Stimulated activated CD8-positive, alpha-beta memory T cell treated with anti-CD3 and anti-CD28 coated beads, Interleukin-15, amount 100 ng/mL, for 24 hours (primary cell): ENCODE measurements at places on chromosomes 2 and 18.
A peak's percentile ranks its signal among the peaks of the same experiment; 100 is the strongest.

DNA sequence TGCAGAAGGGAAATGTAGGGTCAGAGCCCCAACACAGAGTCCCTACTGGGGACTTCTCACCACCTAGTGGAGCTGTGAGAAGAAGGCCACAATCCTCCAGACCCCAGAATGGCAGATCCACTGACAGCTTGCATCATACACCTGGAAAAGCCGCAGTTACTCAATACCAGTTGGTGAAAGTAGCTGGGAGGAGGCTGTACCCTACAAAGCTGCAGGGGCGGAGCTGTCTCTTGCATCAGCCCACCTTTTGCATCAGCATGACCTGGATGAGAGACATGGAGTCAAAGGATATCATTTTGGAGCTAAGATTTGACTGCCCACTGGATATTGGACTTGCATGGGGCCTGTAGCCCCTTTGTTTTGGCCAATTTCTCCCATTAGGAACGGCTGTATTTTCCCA, 237.3 kb downstream of the CALCRL start:
- DNase-seq, result no peak

- no peak for DNase-seq
These were observed 49.1 kb downstream of the KDM3A start for GRCh38 chr2:86490245-86490644.

GRCh38 chr18:77165503-77166188, 33.1 kb upstream of the MBP start:
- DNase-seq, result no peak

DNA sequence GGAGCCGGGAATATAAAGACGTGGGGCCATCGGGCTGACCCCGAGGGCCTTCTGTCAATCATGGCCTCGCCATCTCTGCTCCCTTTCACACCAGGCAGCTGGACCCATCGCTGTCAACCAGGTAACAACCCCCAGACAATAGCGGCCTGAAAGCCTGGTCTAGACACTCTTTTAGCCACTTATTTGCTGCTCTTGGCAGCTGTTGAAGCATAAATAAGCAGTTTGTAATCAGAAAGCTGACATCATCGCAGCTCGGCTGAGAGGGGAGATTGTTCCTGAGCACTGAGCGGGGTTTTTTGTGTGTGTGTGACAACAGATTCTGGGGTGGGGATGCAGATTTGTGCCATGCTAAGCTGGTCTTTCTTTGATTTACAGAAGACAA, 423.6 kb upstream of the POU3F3 start:
- no peak for DNase-seq

DNA sequence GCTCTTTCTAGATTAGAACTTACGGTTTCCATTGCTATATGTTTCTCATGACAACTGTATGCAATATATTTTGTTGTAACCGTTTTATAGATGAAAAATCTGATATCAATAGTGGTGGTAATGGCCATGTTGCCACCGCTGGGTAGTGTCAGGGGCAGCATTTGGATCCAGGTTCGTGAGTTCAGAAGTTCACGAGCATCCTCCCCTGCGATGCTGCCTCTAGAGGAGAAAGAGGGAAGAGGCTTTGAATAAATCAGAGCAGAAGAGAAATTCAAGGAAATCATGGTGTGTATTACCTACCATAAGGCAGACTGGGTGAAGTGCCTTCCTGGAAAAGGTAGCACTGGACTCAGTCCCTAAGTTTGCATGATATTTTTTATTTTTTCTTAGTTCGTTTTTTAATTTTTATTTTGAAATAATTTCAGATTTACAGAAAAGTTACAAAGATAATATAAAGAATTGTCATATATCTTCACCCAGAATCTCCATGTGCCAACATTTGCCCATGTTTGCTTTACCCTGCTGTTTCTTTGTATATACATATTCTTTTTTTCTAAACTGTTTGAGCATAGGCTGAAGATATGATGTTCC, 3.3 kb upstream of the ZBTB7C start:
- no peak for DNase-seq

- no peak for DNase-seq
These were observed 14.0 kb upstream of the MAPK4 start for GRCh38 chr18:50545936-50546335.

DNA sequence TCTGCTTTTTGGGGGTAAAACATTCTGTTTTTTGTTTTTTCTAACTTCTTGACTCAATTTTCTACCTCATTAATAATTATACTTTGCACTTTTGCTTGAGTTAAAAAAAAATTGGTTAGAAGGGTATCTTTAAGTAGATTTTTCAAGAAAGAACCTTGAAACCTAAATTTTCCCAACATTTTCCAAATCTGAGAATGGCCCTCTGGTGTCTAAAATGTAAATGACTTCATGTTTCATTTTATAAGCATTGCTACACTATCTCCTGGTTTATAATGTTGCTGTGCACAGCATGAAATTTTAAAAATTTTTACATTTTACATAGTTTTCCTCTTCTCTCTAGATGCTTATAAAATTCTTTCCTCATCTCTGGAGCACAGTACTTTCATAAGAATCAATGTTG, 14.2 kb downstream of the EIF2AK2 start:
- no peak for DNase-seq

GRCh38 chr18:44546954-44547353, 133.7 kb upstream of the SETBP1 start:
- no peak for DNase-seq

DNA sequence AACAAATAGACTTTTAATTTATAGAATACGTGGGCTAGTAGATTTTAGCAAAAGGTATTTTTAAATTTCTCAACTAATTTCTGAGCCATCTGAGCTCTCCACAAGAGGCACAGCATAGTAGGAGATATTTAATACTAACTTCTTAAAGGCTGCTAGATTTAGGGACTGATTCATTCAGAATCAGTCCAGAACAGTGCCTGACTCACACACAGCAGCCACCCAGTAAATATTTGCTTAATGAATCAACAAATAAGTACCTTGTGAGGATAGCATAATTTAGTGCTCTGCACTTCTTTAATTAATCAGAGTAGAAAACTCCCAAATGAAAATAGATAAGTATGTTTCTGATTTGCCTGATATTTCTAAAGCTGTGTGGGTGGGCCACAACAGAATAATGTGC, 35.6 kb upstream of the SYT4 start:
- no peak for DNase-seq

DNA sequence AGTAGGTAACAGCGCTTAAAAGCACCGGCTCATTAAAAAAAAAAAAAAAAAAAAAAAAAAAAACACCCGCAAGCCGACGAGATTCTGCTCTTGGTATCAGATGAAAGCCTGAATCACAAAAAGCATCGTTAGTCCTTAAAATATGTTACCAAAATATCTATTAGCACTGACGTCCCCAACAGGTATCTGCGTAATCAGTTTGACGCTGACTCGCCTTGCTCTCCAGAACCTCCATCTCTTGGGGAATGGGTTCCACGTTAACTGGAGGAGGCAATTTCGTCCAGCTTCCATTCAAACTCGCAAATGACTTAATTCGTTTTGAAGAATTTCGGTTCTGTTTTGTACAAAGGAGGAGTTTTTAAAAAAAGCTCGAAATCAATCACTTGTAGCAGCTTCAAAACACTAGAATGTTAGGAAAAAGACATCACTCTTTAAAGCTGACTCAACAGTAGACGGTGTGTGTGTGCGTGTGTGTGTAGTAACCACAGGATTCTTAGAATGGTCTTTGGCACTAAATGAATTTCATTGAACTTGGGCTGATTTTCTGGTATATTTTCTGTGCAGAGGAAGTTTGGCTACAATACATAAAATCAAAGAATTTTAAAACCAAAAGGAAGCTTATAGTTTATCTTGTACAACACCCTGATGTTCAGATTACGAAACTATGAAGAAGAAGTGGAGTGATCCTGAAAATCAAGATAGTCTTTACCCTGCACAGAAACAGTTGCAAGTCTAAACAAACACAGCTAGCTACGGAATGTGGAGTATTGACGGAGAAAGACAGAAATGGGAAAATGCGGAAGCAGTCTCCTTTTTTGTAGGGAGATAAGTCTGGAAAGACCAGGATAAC, 1.1 kb upstream of the PGAP1 start:
- no peak for DNase-seq

DNA sequence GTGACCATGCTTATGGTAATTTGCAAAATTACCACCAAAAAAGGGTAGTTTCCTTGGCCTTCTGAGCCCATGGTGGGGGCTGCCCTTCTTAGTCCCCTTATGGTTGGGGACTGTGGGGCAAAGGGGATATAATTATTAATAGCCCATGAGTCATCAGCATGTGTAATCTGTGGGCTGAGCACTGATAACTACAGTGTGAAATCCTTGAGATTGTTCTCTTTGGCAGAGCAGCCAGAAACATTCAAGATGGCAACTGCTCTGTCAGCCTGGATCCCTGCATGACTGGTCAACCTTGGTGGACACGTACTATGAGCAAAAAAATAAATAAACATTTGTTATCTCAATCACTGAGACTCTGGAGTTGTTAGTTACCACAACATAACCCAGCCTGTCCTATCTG, 61.3 kb downstream of the MGAT4A start:
- no peak for DNase-seq

GRCh38 chr2:11071211-11071610, 84.1 kb upstream of the SLC66A3 start:
- no peak for DNase-seq

DNA sequence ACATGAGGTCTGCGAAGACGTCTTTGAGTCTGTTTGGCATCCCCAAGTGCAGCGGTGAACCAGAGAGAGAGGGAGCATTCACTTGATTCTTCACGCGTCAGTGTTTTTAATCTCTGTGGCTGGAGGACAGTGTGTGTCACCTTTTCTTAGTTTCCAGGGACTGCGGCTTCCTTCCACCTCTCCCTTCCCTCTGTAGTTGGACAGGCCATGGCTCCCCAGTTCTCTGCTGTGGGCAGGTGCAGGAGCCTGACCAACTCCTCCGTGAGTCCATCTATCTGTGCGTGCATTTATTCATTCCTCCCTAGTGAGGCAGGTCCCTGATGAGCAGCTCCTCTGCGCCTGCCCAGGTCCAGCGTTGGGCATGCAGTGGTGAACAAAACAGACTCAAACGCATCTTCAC, 42.9 kb downstream of the AGAP1 start:
- DNase-seq, result no peak

DNA sequence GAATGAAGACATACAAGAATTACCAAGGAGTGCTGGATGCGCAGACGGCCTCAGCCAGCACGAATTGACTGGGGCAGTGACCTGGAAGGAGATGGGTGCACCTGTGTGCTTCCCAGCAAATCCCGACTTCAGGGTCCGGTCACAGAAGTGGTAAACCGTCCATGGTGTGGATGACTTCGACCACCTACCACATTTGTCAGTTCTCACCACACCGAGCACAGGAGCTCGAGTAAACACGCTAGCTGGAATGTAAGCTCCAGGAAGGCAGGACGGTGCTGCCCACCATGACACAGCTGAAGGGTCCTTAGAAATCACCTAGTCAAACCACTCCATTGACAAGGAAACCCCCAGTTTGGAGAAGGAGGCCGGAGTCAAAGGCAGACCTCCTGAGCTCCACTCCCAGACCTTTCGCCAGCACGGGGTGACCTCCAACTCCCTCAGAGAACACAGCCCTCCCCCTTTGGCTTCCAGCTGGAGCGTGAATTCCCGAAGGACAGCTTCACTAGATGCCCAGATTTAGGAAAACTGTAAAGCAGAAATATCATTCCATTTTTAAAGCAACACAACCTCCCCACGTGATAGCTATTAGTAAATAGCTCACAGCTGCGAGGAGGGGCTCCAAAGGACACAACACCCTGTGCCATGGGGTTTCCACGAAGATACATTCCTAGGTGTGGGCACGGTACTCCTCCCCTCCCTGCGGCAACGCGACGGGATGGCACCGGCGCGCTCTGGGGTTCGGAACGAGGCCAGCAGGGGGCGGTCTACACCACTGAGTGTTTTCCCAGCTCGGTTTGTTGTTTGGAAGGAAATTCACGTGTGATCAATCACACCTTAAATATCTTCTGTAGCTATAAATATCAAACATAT, 34.1 kb upstream of the GNAL start:
- peak; percentile 36 for DNase-seq

GRCh38 chr2:100588071-100588786, 25.4 kb downstream of the PDCL3 start:
- DNase-seq, result no peak

DNA sequence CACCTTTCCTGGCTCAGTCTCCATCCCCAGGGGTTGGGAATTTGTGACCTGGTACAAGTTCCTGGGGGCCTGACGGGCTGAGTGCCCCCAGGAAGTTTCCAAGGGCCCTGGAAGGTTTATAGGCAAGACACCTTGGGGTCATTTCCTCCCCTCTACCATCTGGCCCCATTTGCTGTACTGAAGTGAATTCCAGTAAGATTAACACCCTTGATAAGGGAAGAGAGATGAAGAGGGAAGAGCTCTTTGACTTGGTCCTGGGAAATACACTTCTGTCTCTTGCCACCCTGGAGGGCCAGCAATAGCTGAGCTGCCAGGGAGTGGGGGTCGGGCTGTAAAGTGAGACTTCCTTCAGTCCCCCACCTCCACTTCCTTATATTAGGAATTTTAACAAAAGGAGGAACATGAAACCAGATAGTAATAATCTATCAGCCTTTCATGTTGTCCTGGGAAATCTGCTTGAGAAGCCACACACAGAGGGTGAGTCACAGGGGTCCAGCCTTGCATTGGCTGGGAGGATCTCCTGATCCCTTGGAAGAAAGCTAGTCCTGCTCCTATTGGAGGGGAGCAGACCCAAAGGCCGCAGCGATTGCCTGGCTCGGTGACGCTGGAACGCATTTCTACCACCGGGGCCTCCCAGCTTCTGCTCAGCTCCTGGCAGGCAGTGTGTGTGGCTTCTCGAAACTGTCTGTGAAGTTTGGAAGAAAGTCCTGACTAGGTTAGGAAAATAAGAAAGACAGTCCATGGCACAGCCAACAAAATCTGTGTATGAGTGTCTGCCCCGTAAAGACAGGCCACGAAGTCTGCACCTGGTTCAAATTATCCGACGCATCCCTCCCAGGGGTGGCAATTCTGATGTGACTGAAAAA, 87.3 kb downstream of the ACAA2 start:
- DNase-seq, result no peak

- no peak for DNase-seq
These were observed 472.7 kb upstream of the HS6ST1 start for GRCh38 chr2:128791120-128791984.

DNA sequence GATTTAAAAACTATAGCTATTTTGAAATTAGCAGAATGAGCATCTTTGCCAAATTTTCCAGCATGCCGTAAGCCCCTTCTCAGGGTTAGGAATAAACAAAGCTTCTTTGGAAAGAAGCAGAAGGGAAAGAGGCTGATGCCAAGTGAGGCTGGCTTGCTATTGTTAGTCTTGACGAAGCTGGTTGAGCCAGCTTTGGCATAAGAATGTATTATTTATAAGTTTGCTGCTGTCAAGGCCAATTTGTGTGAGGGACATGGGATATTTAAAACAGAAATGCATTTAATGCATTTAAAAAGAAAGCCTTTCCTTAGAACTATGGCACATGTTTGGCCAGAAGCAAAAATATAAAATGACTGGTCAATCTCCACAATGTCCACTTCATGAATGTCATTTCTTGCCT, 52.5 kb upstream of the TTN start:
- DNase-seq, result no peak

GRCh38 chr2:150605664-150606063, 118.2 kb upstream of the RND3 start:
- no peak for DNase-seq

- no peak for DNase-seq
These were observed 33.0 kb downstream of the CMPK2 start for GRCh38 chr2:6832596-6833299.

GRCh38 chr18:76722224-76723061, 99.9 kb upstream of the ZNF236 start:
- DNase-seq, result no peak

- DNase-seq, result no peak
These were observed 120.1 kb upstream of the ZBTB14 start for GRCh38 chr18:5415665-5416064.
